ENCODE measurements at places on chromosomes 6 and 20. TPM values are rescaled to one million over a fixed set of nuclear protein-coding genes. Genes with fewer than 3 reads are reported as not detected.

FAM209B gene
- not detected for total RNA-seq

DNA sequence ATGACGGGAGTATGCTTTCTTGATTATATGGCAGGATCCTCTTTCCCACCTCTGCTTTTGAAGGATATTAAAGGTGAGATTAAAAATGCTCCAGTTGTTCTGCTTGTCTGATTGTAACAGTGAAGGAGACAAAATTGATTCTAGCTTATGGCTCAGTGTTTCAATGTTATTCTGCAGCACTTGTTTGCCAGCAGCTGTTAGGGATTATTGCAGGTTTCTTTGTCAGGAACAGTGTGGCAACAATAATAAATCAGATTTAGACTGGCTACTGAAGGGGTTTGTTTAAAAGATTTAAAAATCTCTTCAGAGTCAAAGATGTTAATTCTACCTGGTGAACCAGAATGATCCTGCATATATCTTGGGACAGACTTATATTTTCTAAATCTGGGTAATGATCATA is 126.9 kb downstream of the LAMA2 start:
- DNase-seq = no peak

DNA sequence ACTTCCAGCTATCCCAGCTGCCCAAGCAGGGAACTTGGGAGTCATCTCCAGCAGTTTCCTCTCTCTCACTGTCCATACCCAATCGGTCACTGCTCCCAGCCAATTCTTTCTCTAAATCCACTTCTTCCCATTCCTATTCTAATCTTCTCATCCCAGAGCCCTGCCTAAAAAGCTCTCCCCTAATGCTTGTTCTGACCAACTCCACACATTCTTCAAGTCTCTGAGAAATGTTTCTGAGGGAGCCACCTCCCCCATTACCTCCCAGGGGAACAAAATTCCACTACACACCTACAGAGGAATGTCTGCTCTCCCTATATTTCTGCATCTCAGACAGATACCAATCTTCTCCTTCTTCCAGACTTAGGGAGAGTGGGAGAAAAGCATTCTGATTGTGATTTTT is 14.0 kb downstream of the SLC17A4 start:
- no peak for DNase-seq

CPXM1 gene
- 0.98 TPM for total RNA-seq
